ENCODE measurements at places on chromosomes 13 and 19. TPM values are rescaled to one million over a fixed set of nuclear protein-coding genes. Genes with fewer than 3 reads are reported as not detected.

The FGF14 gene
- total RNA-seq = not detected

The CD70 gene
- 3.0 TPM for total RNA-seq

The INTS6 gene
- total RNA-seq = 92.5 TPM

The IRGC gene
- not detected for total RNA-seq

The ELSPBP1 gene
- total RNA-seq = not detected

The NLRP4 gene
- total RNA-seq = not detected

The CABP5 gene
- not detected for total RNA-seq
